ENCODE measurements at places on chromosomes 16 and 17. TPM values are rescaled to one million over a fixed set of nuclear protein-coding genes. Genes with fewer than 3 reads are reported as not detected.
A peak's percentile ranks its signal among the peaks of the same experiment; 100 is the strongest.

DNA sequence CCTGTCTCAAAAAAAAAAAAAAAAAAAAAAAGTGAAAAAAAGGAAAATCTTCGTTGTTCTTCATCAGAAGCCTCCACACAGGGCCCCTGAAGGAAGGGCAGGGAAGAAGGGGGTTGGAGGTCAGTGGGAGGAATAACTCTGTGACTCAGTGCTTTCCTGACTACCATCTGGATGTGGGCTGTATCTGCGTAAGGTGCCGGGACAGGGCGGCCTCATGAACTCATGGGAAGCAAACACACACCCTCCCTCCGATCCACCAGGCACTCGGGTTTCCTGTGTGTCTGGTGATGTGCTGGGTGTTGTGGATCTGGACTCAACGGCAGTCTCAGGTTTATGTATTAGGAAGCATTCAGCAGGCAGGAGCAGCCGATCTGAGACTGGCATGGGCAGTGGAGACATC lies 691.6 kb downstream of the WWOX start:
- DNase-seq, result no peak

GRCh38 chr17:7296189-7296861 lies 1.9 kb upstream of the YBX2 start:
- peak; percentile 62 for DNase-seq

The PRSS27 gene
- total RNA-seq, result 1.3 TPM

The OTOP3 gene
- total RNA-seq, result not detected

The KLHL10 gene
- not detected for total RNA-seq

DNA sequence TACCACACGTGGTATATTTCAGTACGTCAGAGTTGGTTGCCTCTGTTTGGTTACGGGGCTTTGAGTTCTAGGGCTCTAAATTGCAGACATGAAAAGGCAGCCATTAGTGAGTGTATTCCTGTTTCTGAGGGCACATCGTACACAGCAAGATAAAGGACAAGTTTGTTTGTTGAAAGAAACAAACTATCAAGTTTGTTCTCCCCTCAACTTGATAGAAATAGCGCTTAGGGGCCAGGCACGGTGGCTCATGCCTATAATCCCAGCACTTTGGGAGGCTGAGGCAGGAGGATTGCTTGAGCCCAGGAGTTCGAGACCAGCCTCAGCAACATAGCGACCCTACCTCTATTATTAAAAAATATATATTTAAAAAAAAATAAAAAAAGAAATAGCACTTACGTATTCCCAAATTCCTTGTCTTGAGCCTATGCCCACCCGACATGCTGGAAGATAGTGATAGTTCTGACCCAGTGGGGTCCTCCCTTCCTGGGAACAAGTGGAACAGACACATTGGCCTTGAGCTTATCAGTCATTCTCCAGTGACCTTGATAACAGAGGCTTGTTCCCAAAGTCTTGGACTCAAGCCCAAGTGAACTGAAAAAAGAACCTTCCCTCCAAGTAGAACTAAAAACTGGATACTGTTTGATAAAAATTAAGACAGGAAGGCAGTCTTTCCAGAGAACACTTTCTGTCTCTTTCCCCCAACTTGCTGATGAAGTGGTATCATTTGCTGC lies 139.9 kb upstream of the CACNG3 start:
- no peak for DNase-seq

- no peak for DNase-seq
Observed at GRCh38 chr16:84061236-84061819, 18.7 kb upstream of the SLC38A8 start.

DNA sequence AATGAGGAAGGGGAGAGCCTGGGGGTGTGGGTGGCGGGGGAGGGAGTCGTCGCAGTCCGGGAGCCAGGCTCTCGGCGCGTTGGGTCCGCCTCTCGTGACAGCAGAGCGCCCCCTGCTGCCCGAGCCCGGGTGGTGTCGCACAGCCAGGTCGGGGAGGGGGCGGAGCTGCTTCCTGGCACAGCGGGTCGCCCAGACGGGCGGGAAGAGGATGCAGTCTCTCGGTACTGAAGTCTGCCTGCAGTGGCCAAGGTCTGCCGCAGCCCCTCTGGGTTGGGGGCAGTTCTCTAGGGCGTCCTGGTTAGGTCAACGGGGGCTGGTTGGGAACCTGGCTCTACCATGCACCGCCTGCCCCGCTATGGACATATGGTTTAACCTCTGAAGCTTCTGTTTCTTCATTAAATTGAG lies 38.2 kb upstream of the CCDC182 start:
- DNase-seq, result peak; percentile 19

GRCh38 chr17:64331931-64332493 lies 58.6 kb downstream of the PECAM1 start:
- DNase-seq, result no peak

- no peak for DNase-seq
Observed at GRCh38 chr16:85010446-85010930, 847 bp downstream of the ZDHHC7 start.

DNA sequence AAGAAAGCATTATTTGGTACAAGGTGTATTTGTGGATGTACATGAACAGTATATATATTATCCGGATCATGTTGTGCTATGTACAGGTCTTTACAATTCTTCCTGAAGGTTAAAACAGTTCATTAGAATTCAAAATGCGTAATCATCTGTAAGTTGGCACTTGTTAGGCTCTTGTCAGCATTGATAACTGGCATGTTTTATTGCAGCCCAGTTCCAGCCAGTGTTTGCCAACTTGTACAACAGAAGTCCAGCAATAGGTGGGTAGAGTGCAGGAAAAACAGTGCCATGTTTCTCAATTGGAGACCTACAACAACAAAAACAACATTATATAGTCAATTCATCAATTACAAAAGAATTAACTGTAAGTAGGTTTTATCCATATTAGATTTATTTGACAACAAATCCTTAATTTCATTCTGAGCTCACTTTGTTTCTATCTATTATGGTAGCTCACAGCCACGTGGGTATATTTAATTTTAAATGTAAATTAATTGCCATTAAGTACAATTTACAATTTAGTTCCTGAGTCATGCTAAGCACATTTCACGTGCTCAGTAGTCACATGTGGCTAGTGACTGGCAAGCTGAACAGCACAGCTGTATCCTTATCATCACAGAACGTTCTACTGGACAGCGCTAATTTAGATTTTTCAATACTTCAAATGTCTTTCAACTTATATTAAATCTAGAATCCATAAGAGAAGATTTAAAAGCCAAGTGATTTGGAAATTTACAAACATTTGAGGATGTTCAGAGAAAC lies 8.6 kb upstream of the ANKFY1 start:
- DNase-seq, result no peak

DNA sequence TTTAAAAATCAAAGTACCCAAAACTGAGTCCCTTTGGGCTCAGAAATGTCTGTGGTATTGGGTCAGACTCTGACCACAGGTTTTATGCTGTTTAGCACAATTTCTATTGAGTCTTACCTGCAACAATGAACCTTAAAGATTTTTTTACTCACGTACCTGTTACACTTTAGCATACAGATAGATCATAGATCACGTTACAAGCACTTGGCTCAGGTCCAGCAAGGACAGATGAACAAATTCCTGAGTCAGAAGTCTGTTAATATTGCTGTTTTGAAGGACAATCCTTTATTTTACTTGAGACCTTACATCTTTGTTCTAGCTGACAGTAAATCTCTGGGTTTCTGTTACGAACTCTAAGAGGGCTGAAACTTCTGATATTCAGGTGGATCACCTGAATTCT lies 12.8 kb downstream of the SLC7A6OS start:
- no peak for DNase-seq

The ZDHHC1 gene
- total RNA-seq, result 32.9 TPM

DNA sequence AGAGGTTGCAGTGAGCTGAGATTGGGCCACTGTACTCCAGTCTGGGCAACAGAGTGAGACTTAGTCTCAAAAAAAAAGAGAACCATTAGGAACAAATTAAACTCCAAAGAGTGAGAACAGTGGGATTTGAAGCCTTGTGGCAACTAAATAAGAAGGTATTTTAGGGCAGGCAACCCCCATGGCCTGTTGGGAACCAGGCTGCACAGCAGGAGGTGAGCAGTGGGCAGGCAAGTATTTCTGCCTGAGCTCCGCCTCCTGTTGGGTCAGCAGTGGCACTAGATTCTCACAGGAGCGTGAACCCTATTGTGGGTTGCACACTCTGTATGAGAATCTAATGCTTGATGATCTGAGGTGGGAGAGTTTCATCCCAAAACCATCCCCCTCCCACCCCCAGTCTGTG lies 57.6 kb upstream of the MED9 start:
- no peak for DNase-seq

The CDH8 gene
- total RNA-seq, result not detected

The TP53TG3B gene
- total RNA-seq, result not detected

The BBS2 gene
- 144 TPM for total RNA-seq

DNA sequence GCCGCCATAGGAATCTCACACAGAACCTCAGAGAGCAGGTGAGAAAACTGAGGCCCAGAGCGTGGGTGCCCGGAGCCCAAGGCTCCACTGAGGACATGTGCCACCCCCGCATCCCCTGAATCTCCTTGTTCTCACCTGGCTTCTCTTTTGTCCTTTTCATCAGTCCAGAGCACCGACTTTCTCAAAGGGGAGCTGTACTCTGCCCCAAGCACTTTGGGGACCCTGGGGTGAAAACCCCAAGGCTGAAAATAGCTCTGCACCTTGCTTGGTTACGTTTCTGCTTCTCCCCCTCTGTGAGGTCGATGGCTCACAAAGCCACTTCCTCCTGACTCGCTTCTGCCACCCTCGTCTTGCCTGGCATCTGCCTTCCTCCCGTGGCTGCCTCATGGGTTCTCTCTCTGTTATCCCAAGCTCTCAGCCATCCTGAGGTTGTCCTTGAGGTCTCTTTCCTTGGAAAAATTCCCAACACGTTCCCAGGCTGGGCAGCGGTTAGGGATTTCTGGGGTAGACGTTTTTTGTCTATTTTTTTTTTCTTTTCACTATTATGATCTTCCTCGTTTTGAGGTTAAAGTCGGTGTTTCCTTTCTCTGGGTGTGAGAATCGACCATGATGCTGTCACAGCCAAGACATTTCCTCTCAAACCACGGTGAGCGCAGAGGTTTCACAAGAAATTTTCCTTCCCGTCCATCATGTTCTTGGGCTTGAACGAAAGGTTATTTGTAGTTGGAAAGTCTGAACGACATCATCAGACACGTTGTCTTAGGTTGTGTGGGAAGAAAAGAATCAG lies 37.2 kb downstream of the IRF8 start:
- no peak for DNase-seq

The TNFRSF13B gene
- total RNA-seq, result not detected

DNA sequence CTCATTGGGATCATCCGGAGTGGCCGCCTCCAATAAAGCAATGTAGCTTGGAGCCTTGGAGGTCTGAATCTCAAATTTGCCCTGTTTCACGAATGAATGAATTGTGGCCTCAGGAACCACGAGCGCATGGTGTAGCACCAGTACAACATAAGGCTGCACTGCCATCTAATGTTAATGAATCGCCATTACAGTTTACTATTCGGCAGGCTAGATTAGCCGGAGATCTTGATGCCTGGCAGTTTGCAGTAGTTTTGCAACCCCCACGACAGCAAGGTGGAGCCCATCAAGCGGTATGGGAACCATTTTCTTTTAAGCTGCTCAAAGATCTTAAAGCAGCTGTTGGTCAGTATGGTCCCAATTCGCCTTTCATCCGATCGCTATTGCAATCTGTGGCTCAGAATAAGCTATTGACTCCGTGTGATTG lies 18.8 kb downstream of the ALOX15B start:
- no peak for DNase-seq

DNA sequence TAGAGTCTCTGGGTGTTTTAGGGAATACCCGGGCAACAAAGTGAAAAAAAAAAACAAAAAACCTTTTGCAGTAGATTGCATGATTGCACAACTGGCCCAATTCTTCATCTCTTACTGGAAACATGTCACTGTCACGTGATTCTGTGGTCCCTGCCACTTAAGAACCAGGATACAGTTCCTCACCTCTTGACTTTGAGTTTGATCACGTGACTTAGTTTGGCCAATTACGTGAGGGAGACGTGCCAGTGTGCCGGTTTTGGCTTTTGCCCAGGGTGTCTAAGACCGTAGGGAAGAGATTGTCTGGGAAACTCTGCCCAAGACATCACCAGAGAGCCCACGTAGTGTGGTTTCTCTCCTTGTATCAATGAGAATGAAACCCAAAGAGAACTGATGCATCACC lies 88.7 kb downstream of the GRIN2A start:
- no peak for DNase-seq

- no peak for DNase-seq
Observed at GRCh38 chr16:87956365-87957231, 5.4 kb downstream of the BANP start.

DNA sequence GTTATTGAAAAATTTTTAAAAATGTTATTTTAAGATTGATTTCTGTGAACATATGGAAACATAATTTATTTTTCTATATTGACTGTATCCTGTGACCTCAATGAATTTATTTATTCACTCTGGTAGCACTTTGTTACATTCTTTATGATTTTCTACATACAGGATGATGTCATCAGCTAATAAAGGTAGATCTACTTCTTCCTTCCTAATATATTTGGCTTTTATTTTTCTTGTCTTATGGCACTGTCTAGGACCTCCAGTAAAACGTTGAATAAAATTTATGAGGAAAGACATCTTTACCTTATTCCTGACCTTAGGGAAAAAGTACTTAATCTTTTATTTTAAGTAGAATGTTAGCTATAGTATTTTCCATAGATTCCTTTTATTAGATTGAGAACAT lies 78.8 kb upstream of the MAF start:
- DNase-seq, result no peak

DNA sequence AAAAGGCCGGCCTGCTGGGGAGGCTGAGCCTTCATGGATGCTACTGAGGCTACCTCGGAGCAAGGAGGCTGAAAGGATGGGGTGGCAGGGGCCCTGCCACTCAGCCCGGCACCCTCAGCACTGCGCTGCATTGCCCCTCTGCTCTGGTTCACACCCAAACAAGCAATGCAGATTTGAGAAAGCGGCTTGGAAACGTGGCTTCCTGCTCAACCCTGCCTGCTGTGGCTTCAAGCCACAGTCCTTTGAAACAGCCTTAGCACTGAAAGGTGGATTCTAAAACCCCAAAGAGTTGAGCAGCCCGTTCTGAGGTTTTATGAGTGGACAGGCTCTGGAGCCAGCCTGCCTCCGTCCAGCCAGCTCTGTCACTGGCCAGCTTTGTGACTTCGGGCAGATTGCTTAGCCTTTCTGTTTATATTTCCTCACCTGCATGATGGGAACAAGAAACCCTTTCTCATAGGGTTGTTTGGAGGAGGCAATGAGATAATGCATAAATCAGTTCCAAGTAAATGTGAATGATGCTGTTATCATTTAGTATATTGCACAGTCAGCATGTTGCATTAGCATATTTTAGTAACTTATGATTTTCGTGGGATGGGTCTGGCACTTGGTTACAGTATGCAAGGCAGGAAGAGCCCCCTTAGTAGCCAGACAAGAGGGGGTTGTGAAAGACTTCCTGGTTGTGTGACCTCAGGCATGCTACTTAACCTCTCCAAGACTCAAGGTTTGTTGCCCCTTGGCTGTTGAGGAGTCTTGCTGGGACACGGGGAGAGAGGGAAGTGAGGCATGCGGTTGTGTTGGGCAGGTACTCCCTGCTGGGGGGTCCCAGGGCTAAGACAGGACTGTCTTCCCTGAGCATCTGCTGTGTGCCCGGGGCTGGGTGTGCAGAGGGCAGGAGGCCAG lies 23.6 kb downstream of the CRISPLD2 start:
- DNase-seq, result no peak

The CBFA2T3 gene
- 2.4 TPM for total RNA-seq

All from tibial nerve (tissue), 4 donors.